ENCODE measurements at places on chromosomes 11 and 22.

DNA sequence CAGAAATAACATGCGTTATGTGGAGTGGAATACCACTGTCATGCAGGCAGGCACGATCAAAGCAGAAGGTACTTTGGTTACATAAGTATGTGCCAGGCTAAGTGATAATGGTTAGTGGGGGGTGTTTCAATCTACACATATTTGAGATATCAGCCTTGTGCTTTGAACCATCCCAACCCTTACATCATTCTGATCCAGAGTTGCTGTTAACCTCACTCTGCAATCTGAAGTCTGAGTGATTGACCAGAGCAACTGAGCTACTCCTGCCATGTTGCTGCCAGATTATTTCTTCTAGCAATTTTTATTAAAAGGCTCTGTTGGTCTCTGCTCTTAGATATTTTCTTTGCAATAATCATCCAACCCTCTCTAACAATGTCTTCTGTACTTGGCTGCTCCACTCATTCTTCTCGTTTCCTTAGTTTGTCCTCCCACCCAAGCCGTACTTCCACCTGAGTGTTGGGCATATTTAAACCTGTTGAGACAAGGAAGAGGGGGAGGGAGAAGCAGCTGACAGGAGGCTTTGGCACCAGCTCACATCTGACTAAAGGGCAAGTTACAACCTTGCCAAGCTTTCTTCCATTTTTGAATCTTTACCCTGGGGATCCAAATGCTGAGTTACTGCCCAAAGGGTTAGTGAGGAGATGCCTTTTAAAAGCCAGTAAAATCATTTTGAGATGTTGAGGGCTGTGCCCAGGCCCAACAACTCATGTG, 114.1 kb upstream of the SESN3 start:
- DNase-seq = no peak

DNA sequence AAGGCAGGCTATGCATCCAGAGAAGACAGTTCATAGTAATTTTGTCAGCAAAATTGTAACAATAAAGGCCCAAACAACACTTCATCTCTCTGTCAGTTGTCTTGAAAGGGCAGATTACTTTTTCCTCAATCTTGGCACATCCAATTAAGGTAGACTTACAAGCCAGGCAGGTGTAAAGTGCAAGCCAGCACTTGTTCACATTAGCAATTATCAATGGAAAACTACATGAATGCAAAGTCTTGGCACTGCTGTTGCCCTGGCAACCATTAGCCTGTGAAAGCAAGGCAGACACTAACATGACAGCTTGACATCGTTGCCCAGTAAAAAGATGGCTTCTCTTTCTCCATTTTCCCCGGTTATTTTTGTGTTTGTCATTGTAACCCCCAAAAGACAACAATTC, 677.2 kb upstream of the TENM4 start:
- DNase-seq = peak; percentile 9

- DNase-seq = no peak
These were observed 315.2 kb upstream of the B3GAT1 start for GRCh38 chr11:134727204-134727603.

DNA sequence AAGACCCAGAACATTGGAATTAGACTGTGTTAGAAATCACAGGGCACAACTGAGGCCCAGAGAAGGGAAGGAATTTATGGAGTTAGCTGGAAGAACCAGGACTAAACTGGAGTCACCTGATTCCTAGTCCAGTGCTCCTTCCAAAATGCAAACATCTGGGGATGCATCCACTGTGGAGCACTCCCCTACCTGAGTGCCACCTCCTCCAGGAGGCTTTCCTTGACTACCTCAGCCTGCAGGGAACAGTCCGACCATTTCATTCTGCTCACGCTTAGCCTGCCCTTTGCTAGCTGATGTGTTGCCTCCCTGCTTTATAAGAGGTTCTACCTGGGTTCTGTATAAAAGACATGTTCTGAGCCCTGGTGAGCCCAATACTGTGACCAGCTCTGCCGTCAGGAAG, 24.0 kb downstream of the CHRDL2 start:
- no peak for DNase-seq

DNA sequence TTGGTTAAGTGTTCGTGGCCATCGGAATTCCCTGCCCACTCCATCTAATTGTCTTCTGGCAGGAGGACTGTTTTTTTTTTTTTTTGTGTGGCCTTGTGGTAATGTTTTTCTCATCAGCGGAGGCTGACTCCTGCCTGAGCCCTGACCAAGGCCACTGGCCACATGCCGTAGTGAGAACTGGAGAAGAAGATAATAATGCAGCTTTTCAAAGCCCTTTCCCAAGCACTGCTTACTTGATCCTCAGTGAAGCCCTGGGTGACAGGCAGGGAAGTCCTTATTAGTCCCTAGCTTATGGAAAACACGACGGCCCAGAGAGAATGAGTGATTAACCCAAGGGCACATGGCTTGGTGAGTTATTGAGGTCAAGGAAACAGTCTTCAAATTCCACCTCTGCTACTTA, 71.2 kb downstream of the ADM start:
- no peak for DNase-seq

DNA sequence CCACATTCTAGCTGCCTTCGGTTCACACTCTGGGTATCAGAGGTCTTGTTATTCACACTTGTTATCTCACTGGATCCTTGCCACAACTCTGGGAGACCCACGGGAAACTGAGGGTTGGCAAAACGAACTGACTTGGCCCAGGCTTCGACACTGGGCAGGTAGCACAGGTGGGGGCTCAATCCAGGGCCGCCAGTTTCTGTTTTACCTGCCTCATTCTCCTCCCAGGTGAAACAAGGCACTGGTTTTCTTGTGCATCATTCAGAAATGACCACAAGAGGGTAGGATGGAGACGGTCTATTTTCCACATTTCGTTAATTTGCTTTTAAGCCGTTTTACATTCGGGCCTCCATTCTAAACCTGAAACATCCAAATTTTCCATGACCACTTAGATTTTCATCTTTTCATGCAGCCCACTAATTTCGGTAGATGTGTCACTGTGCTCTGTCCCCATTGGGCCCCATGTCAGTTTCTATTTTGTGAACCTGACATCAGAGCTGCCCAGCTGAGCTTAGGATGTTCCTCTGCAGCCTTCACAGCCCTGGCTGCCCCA, 108.1 kb downstream of the KIAA1671 start:
- DNase-seq = no peak

DNA sequence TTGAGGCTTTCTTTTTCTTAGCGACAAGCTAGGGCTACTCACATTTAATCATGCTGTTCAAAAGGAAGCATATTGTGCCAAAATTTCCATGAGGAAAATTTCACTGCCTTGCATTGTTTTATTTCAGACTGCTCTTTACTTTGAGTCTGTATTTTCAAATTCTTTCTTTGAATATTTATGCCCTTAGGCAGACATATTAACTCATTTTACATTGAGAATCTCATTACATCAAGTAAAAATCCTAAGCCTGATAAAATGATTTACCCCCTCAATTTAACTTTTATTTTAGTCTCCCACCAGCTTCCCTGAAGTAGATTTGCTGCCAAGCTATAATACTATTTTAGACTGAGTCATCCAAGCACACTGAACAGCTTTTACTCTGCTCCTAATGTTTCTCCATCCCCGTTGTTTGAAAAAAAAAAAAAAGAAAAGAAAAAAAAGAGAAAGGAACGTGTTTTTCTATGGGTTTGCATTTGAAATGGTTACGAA, 189.3 kb upstream of the MTMR2 start:
- DNase-seq = peak; percentile 73

DNA sequence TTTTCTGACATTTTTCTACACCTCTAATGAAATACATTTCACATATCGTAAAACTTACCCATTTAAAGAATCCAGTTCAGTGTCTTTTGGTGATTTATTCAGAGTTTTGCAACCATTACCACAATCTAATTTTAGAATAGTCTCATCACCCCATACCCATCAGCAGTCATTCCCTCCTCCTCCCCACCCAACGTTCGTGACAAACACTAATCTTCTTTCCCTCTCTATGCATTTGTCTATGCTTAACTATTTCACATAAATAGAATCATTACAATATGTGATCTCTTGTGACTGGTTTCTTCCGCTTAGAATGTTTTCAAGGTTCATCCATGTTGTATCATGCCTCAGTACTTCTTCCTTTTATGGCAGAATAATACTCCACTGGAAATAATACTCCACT, 9.5 kb downstream of the TTC28 start:
- DNase-seq = no peak

DNA sequence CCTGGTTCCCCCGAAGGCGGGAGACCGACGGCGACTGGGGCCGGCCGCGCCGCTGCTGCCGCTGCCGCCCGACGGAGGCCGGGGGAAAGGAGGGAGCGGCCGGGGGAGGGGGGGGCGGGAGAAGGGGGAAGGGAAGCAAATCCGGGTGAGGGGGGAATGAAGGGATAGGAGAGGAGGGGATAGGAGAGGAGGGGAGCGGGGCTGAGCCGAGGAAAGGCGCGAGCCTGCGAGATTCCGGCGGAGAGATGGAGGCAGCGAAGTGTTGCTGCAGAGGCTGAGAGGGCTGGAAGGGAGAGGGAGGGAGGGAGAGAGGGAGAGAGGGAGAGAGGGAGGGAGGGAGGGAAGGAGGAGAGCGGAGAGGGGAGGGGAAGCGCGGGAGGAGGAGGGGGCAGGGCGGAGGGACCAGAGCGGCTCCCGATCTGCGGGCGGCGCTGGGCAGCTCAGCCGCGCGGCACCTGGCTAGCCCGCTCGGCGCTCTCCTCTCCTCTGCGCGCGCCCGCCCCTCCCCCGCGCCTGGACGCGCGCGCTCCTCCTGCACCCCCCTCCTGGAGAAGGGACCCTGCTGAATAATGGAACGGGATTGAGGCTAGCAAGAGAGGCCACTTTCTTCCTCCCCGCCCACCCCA, 52.3 kb downstream of the SLC22A12 start:
- peak; percentile 80 for DNase-seq

DNA sequence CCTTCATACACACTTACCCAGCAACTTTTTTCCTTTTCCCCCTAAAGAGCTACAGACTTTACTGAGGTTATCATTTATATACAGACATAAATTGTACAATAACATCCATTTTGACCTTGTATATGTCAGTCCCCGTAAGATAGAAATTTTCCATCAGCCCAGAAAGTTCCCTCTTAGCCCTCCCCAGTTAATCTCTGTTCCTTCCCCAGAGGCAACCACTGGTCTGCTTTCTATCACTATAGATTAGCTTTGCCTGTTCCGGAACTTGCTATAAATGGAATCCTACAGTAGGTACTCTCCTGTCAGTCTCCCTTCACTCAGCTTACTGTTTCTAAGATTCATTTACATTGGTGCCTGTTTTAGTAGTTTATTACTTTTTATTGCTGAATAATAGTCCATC, 54.9 kb downstream of the TSPAN18 start:
- no peak for DNase-seq

DNA sequence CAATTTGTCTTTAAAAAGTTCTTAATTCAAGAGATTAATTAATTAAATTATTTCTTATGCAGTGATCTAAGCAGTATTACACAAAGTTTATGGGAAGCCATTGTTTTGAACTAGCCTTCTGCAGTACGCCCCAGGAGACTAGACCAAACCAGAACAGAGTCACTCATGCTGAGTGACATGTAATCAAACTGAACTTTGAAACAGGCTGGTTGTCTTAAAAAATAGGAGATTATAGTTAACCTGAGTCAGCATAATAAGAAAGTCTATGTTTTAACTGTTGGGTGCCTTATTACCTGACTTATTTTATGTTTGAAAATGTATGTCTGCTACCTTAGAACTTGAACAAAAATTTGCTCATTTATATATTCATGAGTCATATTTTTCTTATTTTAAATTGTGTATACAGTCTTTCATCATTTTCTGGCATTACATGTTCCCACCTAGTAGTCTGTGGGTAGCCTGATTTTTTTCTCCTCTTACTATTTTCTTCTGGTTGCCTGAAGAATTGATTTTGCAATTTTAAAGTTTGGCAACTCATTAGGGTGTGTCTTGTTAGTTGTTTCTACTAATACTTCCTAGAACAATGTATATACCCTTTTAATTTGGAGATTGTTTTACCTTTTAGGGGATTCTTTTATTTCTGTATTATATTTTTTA, 161.4 kb downstream of the AASDHPPT start:
- peak; percentile 15 for DNase-seq

DNA sequence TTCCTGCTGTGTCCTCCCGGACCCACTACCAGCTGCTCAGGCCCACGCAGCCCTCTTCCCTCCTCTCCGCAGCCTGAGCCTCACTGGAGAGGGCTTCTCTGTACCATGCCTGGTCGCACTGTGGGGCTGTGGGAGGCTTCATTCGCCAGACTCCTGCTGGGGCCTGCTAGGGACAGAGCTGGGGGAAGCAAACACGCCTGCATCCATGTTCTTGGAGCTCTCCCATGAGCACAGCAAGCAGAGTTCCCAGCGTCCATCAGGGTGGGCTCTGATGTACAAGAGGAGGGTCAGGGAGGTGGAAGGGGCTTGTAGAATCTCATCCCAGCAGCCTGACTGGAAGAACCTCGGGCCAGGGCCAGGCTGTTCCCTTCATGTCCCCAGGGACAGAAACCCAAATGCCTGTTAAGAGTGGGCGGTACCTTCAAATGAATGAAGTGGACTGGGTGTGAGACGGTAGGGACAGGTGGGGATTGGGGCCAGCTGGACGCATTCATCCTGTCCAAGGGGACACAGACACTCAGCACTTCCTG, 59.9 kb downstream of the MPPED1 start:
- DNase-seq = no peak

GRCh38 chr11:75737314-75737713, 19.7 kb downstream of the MOGAT2 start:
- DNase-seq = no peak

DNA sequence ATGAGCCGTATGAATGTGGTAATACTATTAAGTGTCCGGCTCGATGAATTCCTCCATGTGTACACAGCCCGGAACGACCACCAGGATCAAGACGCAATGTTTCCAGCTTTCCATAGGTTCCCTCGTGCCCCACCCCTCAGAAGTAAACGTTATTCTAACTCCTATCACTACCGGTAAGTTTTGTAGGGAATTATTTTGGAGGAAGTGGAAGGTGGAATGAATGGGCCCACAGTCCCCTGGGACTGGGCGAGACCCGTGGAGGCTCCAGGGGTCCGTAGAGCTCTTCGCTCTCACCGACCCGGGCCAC, 720 bp upstream of the FAR1 start:
- no peak for DNase-seq

GRCh38 chr11:45803971-45804760, 783 bp upstream of the SLC35C1 start:
- peak; percentile 77 for DNase-seq

GRCh38 chr22:50209893-50210292, 9.1 kb downstream of the SELENOO start:
- peak; percentile 54 for DNase-seq

DNA sequence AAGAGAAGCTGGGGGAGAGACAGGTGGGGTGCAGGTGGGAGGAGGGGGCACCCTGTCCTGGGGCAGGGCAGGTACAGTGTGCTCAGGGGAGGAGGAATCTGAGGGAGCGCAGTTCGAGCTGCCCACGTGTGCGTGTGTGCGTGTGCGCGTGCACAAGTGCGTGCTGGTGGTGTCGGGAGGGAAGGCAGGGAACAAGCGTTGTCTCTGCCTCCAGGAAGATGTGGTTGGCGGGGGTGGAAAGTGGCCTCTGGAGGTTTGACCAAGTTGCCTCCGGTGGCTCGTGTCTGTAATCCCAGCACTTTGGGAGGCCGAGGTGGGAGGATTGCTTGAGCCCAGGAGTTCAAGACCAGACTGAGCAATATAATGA, 49.9 kb upstream of the THY1 start:
- no peak for DNase-seq

- DNase-seq = peak; percentile 63
These were observed 255.6 kb upstream of the CADM1 start for GRCh38 chr11:115759622-115760460.

- DNase-seq = no peak
These were observed 51.6 kb downstream of the SHANK2 start for GRCh38 chr11:71200761-71201160.

Measured in kidney (tissue), 22 donors.